ENCODE measurements at places on chromosomes 12 and 14. TPM values are rescaled to one million over a fixed set of nuclear protein-coding genes. Genes with fewer than 3 reads are reported as not detected.

Gene TTC7B
- 7.6 TPM for total RNA-seq

Gene KLHDC1
- total RNA-seq: 1.1 TPM

Gene IAPP
- not detected for total RNA-seq

Gene SSTR1
- total RNA-seq: not detected

Gene CLEC1B
- total RNA-seq: not detected

Gene SOX5
- total RNA-seq: not detected

Gene RDH12
- not detected for total RNA-seq

Gene SUOX
- 4.9 TPM for total RNA-seq

Gene MANSC4
- not detected for total RNA-seq

Gene MMP19
- not detected for total RNA-seq

Gene ZNF219
- total RNA-seq: 6.9 TPM

DNA sequence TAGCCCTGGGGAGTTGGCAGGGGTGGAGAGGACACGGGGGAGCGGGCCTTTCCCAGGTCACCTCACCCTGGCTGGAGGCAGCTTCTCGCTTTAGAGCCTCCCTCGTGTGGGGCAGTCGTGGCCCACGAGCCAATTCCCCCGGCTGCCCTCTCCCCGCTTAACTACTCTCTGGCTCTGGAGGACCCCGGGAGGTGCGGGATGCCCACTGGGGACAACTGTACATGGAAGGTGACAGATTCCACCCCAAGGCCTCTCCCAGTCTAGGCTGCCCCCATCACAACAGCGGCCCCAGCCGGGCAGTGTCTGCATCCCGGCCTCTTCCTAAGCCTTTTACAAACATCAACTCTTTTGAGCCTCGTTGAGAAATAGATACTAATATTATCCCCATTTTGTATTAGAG, 78.1 kb downstream of the KIF26A start:
- DNase-seq: no peak

DNA sequence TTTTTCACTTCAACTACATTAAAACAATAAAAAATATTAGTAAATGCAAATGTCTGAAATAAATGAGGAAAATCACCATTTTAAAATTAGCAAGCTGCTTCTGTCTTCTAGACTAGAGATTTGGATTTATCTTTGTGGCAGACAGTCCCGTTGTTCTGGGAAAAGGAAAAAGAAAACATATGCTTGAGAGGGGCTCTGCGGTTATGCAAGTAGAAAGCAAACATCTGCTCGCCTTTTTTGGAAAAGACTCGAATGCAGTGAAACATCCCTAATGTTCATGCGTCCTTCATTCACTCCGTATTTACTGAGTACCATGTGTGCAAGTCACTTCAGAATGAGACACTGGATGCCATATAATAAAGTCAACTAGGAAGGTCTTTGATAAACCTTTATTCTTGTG, 44.9 kb downstream of the IFNG start:
- DNase-seq: no peak

- no peak for DNase-seq
Observed at GRCh38 chr14:64218344-64219240, 75.6 kb downstream of the ESR2 start.

- DNase-seq: no peak
Observed at GRCh38 chr12:26279091-26279490, 83.7 kb downstream of the SSPN start.

DNA sequence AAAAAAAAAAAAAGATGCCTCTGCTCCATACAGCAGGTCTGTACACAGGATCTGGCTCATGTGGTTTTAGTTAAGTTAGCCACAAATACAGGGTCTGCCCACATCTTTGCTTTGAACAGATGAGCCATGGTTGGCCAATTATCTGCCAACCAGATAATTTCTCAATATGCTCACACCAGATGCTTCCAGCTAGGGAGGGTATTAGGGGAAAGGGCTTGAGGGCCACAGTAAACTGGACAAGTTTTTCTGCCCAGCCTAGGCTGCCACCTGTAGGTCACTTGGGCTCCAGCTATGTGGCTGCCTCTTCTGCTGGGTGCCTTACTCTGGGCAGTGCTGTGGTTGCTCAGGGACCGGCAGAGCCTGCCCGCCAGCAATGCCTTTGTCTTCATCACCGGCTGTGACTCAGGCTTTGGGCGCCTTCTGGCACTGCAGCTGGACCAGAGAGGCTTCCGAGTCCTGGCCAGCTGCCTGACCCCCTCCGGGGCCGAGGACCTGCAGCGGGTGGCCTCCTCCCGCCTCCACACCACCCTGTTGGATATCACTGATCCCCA, 776 bp downstream of the RDH5 start:
- DNase-seq: no peak

GRCh38 chr12:93778766-93779165, 101.6 kb downstream of the CRADD start:
- DNase-seq: no peak

- DNase-seq: no peak
Observed at GRCh38 chr12:47747126-47747525, 11.6 kb downstream of the RAPGEF3 start.

DNA sequence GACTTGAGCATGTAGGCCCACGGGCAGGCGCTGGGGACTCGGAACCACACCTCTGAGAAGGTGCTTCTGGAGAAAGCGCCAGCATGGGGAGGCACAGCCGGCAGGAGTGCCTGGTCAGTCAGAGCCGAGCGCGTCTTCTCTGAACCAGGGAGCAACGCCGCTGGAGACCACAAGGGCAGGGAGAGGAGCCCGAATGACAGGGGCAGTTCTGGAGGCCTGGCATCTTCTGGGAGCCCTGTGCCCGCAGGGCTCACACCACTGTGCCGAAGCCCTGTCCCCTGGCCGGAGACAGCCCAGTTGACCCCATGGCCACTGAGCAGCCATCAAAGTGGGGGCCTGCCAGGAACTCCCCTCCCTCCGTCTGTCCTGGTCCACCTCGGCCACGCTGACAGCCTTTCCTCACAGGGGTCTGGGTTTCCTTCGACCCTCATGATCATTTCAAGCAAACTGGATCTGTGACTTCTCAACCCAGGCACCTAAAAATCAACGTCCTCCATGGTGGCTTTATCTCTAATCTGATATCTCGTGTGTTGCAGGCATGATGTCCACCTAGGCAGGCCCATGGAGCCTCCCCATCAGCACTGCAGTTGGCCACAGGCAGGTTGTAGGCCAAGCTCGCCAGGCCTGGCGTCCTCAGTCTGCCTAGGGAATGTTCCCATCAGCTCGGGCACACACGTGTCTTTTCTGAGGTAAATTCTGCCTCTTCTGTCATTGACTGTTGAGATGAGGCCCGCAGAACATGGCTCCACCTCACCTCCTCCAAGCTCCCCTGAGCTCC, 299.3 kb upstream of the RTL1 start:
- no peak for DNase-seq
